ENCODE measurements at places on chromosomes 4 and X.

GRCh38 chrX:38112566-38112965 is 106.2 kb downstream of the SYTL5 start:
- DNase-seq, result no peak

GRCh38 chr4:186755550-186756519 is 32.2 kb upstream of the FAT1 start:
- DNase-seq, result no peak

- no peak for DNase-seq
These were observed 528.9 kb upstream of the ARX start for GRCh38 chrX:25544641-25545040.

GRCh38 chr4:6049985-6050384 is 31.8 kb upstream of the C4orf50 start:
- DNase-seq, result no peak

DNA sequence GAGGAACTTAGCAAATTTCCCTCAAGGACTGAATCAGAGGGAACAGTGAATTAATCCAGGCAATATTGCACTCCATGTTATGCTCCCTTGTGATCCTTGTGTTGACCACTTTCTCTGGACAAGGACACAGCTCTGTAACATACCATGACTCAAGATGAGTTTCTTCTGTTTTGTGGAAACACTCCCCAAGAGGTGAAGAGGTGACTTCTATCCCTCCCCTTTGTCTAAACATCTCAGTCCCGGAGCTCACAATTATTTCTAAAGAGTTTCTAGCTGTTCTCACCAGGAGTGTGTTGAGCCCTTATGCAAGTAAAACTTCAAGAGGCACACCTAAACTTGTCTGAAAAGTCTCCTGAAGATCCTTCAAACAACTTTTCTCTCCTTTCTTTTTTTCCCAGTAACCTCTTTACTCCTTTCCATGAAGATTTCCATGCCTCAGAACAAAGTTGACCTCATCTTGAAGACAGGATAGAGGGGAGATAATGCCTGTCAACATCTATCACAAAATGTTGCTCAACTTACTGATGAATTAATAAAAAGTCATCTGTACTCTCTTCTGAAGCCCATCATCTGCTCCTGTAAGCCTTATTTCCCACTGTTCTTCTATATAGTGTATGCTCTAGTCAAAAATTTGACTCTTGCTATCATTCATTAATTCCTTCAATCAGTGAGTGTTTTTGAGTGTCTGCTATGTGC is 429.1 kb downstream of the SPRY1 start:
- DNase-seq, result no peak

DNA sequence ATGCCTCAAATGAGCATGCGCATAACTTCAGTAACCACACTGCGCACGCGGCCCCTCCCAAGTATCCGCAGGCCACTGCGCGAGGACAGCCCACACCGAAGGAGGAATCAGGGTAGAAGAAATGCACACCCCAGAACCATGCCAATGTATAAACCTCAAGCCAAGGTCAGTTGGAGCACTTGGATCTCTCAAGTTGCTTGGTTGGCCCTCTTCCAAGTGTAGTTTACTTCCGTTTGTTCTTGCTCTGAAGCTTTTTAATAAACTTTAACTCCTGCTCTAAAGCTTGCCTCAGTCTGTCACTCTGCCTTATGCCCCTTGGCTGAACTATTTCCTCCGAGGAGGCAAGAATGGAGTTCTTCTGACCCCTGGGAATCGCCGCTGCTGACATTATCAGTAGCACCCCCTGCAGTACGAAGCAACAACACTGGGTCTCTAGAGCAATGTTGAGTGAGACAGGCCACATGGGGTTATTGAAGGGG is 22.0 kb upstream of the SPINK2 start:
- DNase-seq, result no peak

- DNase-seq, result no peak
These were observed 10.2 kb downstream of the DCUN1D4 start for GRCh38 chr4:51853027-51853682.

GRCh38 chr4:41656106-41656505 is 92.4 kb downstream of the PHOX2B start:
- no peak for DNase-seq

DNA sequence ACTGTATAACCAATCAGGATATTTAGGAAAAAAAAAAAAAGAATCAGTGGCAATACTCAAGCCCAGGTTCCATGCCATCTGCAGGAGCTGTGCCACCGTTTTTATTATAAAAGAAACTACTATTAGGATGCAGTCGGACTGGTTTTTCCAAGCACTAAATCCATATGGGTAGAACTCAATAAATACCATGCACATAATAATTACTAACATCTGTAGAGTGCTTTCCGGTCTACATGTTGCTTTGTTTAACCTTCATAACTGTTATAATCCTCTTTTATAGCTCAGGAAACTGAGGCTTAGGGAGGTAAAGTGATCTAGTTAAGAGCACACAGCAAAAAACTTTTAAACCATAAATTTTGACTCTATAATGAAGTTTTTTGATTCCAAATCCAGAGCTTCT is 24.0 kb downstream of the ARSJ start:
- DNase-seq, result no peak

- DNase-seq, result no peak
These were observed 145.7 kb downstream of the RAPGEF2 start for GRCh38 chr4:159248384-159249178.

DNA sequence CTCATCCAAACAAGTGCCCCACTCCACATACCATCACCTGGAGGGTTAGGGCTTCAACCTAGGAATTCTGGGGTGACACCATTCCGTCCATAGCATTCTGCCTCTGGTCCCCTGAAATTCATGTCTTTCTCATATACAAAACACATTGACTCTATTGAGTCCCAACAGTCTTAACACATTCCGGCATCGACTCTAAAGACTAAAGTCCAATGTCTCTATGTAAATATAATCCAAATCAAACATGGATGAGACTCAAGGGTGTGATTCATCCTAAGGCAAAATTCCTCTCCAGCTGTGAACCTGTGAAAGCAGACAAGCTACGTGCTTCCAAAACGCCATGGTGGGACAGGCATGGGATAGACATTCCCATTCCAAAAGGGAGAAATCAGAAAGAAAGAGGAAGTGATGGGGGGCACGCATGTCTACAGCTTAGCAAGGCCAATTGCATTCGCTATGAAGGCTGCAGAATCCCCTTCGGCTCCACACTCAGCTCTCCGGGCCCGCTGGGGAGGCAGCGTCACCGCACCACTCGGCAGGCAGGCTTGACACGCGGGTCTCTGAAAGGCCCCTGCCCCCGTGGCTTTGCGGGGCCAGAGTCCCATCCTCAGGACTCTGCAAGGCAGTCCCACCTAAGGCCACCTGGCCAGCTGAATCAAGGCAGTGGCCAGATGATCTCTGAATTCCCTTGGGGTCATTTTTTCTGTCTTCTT is 53.2 kb downstream of the ADRA2C start:
- no peak for DNase-seq

DNA sequence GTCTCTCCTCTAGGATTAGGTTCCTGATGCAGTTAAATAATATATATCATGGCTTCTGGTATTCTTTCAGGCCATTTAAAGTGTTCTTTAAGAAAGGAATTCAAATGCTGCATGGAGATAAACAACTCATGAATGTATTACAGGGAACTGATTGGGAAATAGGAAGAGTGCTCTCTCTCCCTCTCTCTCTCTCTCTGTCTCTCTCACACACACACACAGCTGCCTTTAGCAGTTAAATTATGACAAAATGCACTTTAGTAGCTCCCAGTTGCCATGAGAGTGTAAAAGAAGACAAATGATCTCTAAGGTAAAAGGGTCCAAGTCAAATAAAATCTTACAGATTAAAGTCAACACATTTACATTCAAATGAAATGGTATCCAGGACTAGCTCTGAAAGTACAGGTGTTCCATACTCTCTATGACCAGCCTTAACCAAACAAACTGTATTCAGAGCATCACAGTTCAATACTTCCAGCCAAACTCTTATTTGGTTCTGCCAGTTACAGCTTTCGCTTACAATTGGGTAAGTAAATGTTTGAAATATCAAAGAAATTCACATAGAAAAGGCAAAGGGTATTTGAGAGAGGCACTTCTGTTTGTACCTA is 94.7 kb upstream of the CXXC4 start:
- no peak for DNase-seq

- no peak for DNase-seq
These were observed 37.5 kb downstream of the ANXA3 start for GRCh38 chr4:78588894-78589545.

DNA sequence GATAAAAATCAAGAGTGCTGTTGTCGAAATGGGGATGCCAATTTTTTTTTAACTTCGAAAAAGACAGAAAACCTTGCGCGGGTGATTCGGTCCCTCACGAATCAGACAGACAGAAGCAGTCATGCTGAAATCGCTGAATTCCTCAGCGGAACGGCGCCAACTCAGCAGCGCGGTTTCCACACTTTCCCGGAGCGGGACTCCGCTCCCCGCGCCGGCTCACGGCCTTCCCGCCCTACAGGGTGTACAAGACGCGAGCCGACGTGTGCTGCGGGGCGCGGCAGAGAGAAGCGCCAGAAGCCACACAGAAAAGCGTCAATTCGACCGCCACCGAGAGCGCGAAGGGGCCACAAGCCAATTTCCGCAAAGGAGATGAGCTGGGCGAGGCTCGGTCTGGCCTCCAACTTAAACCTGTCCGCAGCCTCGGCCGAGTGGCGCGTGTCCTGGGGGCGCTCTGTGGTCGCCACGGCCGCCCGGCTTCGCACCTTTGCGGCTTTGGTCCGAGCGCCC is 1.3 kb downstream of the NEXMIF start:
- no peak for DNase-seq

DNA sequence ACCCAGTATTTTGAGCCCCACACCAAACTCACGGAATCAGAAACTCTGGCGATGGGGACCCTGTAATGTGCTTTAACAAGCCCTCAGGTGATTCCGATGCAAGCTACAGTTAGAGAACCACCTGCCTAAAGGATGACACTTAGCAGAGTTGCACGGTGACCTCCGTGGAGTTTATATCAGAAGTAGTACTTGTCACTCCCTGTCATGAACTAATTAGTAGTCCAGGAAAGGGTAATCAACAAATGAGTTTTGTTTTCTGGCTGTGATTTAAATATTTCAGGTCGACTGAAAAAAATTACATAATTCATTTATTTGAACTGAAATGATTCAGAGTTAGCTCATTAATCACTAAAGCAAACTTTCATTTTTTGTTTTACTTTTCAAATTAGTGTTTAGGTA is 56.4 kb downstream of the TMA16 start:
- no peak for DNase-seq

DNA sequence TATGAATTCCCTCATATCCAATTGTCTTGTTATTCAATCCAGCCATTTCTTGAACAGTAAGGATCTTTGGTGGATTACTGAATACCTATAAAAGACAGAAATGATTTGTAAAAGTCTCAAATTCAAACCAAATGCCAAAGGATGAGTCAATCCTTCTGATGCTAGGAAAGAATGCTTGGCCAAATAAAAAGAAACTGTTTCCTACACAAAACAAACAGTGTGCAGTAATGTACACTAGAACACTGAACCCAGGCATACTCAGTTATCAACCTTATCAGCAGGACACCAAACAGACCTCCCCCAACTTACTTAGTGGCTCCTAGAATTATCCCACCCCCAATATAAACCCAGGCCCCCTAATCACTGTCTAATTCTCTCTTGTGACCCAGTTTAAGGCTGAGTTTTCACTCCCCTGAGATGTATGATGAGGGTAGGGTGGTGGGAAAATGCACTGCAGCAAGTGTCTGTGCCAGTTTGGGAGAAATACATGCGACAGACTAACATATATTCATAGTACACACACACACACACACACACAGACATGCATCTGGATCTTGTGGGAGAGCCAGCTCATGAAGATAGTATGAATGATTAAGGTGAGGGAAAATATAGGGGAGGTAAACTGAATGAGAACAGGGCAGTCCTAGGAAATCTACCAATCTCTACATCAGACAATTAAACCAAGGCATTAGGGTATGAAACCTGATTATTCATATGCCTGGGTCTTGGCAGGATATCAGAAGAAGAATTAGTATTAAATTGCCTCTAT is 35.0 kb downstream of the CLDN2 start:
- no peak for DNase-seq

DNA sequence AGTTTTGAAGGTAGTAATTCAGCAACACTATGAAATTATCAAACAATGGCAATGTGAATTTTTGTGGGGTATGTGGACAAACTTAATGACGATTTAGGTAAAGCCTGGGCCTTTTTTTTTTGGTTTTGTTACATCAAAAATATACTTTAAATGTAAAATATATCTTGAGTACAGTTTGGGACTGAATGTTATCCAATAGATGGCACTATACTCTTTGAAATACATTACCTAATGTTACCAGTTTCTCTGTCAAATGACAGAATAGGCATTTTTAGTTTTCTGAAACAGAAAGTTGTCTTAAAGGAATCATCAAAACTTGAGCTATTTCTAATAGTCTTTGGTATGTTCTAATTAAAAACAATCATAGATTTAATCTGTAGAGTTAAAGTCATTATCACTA is 1651.9 kb downstream of the C4orf33 start:
- DNase-seq, result no peak

DNA sequence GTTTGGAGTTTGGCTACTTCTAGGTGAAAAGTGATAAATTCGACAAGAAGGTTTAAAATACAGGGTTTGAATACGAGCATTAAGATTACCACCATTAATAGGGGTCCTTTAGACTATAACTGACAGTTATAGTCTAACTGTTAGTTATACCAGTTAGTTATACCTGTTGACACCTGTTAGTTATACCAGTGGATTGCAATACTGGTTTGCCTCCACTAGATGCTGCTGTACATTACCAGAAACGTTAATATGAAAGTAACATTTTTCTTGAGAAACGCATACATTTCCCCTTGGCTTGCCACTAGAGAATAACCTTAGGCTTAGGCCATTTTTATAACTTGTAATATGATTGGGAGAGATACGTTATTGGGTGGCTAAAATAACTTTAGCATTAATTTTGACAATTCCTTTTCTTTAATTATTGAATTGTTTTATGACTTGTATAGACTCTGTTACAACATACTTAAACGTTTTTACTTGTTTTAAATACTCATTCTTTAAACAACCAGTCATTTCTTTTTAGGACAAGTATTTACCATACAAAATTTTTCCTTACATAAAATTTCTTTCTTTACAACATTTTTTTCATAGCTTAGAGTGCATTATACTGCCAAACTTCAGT is 911.2 kb downstream of the FSTL5 start:
- DNase-seq, result no peak

DNA sequence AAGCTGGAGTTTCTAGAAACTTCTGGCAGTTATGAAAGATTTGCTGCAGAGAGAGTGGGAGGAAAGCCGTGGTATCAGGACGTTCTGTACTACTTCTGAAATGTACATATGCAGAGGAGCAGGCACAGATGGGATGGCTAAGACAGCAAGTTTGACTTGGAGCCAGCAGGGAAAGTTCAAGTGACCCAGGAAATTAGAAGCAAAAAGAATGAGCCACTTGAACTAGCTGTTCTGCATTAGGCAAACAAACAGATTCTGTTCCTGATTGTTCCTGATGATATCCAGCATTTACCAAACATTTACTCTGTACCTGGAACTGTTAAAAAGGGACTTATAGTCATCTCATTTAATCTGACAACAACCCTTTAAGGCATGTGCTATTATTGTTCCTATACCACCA is 41.4 kb upstream of the CXCL13 start:
- DNase-seq, result no peak

- no peak for DNase-seq
These were observed 260.4 kb downstream of the SMARCA1 start for GRCh38 chrX:129262912-129263311.
